Globus pallidus (tissue), 1 donor: ENCODE measurements at places on chromosomes 5 and 9.
A peak's percentile ranks its signal among the peaks of the same experiment; 100 is the strongest.

- DNase-seq = no peak
These were observed 177.3 kb downstream of the CDC42SE2 start for GRCh38 chr5:131441184-131441583.

GRCh38 chr5:7811715-7812114 is 39.2 kb downstream of the CFAP90 start:
- DNase-seq = no peak

- no peak for DNase-seq
These were observed 131.3 kb upstream of the PPP1R26 start for GRCh38 chr9:135348076-135348787.

DNA sequence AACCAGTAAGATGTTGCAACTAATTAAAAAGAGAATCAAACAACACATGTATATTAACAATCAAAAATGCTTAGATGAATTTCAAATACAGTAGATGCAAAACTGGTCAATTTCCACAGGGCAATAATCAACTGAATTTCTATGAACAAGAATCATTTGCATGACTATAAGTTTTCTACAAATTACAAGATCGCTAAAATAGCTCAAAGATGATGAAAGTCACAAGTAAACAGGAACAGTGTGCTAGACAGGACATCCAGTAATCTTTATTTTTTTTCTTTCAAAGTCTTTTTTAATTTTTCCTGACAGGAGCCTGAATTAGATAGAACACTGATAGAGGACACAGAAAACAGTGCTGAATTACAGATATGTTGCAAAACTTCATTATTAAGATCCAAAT is 608.2 kb upstream of the DAB2 start:
- no peak for DNase-seq

DNA sequence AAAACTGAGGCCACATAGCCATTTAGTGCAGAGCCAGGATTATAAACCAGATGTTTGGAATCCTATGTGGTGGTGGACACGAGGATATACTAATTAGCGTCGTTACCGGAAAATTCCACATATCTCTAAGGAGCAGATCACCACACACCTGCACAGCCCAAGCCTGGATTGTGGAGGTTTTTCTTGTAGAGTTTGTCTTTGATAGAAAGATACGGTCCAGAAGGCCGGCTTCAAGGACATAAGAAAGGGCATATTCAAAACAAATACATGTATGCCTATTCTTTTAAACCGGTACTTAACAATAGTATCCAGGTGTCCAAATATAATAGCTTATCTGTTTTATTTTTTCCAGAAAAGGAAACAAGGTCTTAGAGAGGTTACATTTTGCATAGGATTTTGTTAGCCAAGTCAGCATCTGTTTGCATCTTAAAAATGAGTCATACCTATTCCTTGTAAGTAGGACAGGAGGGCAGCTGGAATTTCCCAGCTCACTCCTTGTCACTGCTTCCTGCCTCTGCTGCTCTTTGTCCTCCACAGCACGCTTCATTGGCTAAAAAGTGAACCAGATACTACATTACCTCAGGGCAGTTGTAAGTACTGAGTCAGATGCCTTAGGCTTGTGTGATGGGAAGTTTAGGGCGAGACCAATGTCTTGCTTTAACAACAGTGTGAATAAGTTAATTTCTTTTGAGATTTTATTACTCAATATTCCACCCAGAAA is 3.6 kb downstream of the TMC1 start:
- DNase-seq = peak; percentile 5
